ENCODE measurements at places on chromosomes 7 and 10. TPM values are rescaled to one million over a fixed set of nuclear protein-coding genes. Genes with fewer than 3 reads are reported as not detected.

GRCh38 chr7:44636041-44636584 is 29.7 kb downstream of the OGDH start:
- H3K27ac ChIP-seq = no peak overlapping the region
- H3K4me1 ChIP-seq = peaks cover 32% of the 10 kb centered on the region
- H3K27me3 ChIP-seq = no peaks in the 10 kb centered on the region
- H3K36me3 ChIP-seq = peaks cover 6% of the 10 kb centered on the region
- no peak for DNase-seq
- H3K4me3 ChIP-seq = no peak overlapping the region

The ZNF853 gene
- 22.9 TPM for total RNA-seq

GRCh38 chr10:103551619-103552602 is 58.4 kb downstream of the NEURL1 start:
- no peak for DNase-seq
- peaks cover 11% of the 10 kb centered on the region for H3K4me1 ChIP-seq
- no peak overlapping the region for H3K4me3 ChIP-seq
- H3K27me3 ChIP-seq = peaks cover 59% of the 10 kb centered on the region
- H3K36me3 ChIP-seq = no peaks in the 10 kb centered on the region

GRCh38 chr7:22269963-22270362 is 87.0 kb downstream of the RAPGEF5 start:
- no peaks in the 10 kb centered on the region for H3K36me3 ChIP-seq
- H3K27ac ChIP-seq = no peak overlapping the region
- no peak overlapping the region for H3K4me3 ChIP-seq
- H3K27me3 ChIP-seq = no peaks in the 10 kb centered on the region
- DNase-seq = no peak
- peaks cover 33% of the 10 kb centered on the region for H3K4me1 ChIP-seq

The MRLN gene
- total RNA-seq = not detected

DNA sequence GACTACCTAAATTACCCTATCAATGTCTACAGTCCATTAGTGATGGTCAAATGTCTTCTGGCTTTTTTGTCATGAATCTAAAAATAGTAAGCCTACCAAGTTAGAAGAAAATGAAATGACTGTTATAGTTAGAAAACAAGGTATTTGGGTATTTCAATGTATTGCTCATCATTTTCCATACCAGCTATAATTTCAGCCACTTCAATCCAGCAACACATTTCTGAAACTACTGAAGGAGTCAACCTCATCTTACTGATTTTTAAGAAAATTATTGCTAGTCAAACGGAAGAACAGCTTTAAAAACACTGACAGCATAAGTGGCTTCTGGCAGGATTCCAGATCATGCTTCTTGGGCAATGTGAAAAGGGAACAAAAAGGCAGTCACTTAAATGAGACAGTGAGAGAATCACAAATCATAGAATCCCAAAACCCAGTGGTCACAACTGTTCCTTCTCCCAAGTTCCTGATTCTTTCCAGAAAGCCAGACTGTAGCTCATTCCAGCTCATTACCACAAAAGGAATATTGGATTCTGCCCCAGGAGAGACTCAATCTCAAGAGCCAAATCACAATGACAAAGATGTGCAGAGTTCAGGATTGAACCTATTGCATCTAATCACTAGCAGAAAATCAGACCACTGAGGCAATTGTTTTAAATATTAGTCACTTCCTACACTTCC is 61.2 kb upstream of the LRRN3 start:
- H3K27ac ChIP-seq = no peak overlapping the region
- no peaks in the 10 kb centered on the region for H3K27me3 ChIP-seq
- no peak for DNase-seq
- no peak overlapping the region for H3K4me3 ChIP-seq
- no peaks in the 10 kb centered on the region for H3K36me3 ChIP-seq

The TSPAN12 gene
- total RNA-seq = 7.4 TPM

DNA sequence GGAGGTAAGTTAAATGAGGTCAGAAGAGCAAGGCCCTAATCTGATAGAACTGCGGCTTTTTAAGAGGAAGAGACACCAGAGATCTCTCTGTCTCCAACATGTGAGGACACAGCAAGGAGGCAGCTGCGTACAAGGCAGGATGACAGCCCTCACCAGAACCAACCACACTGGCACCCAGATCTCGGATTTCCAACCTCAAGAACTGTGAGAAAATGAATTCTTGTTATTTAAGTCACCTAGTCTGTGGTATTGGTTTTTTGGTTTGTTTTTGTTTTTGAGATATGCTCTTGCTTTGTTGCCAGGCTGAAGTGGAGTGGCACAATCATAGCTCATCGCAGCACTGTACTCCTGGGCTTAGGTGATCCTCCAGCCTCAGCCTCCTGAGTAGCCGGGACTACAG is 127.2 kb downstream of the DLG5 start:
- no peak for DNase-seq
- no peak overlapping the region for H3K27ac ChIP-seq
- no peak overlapping the region for H3K4me3 ChIP-seq
- H3K27me3 ChIP-seq = no peaks in the 10 kb centered on the region
- H3K4me1 ChIP-seq = no peaks in the 10 kb centered on the region
- peaks cover 29% of the 10 kb centered on the region for H3K36me3 ChIP-seq

GRCh38 chr7:151135525-151135845 is 32.0 kb downstream of the GBX1 start:
- no peak for DNase-seq
- H3K36me3 ChIP-seq = peaks cover 31% of the 10 kb centered on the region
- H3K4me1 ChIP-seq = peaks cover 2% of the 10 kb centered on the region
- H3K27ac ChIP-seq = no peak overlapping the region
- H3K4me3 ChIP-seq = no peak overlapping the region

The C10orf62 gene
- not detected for total RNA-seq

DNA sequence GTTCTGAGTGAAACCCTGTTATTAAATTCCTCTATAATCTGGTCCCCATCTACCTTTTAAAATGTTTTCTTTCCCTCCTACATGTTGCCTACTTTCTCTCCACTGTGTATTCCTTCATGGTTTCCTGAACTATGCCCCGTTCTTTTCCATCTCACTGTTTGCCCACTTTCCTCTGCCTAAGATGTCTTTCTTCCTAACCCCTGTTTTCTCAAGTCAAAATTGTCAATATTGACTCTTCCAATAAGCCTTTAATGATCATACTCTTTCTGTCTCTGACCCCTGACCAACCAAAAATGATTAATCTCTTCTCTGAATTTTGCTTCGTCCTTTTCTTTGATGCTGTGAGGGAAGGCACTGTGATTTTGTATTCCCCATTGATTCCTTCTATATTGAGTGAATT is 30.6 kb upstream of the OIT3 start:
- no peaks in the 10 kb centered on the region for H3K27me3 ChIP-seq
- no peak for DNase-seq
- peaks cover 15% of the 10 kb centered on the region for H3K36me3 ChIP-seq

DNA sequence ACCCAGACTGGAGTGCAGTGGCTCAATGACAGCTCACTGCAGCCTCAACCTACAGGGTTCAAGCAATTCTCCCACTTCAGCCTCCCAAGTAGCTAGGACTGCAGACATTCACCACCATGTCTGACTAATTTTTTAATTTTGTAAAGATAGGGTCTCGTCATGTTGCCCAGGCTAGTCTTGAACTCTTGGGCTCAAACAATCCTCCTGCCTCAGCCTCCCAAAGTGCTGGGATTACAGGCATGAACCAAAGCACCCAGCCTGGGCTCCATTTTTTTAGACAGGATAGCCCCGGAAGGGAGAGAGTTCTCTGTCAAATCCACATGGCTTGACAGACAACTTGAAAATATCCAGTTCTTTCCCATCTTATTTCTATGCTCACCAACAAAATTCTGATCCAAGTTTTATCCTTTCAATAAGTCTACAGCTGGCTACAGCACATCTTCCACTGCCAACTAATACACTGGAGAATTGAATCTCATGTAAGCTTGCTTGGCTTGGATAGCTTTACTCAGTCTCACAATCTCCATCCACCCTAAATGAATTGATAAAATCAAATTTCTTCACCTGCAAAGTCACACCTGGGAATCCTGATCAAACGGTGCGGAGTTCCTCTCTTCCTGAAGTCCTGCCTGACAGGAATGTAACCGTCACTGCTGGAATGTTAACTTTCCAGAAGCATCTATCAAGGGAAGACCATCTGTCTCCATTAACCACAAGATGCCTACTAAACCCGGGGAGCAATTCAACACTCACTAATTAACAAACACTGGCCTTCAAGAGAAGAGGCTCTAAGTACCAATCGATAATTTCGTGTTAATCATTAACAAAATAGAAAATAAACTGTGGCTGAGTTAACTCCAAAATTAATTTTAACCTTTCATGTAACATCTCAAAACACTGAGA is 239.7 kb upstream of the MKLN1 start:
- H3K27ac ChIP-seq = no peak overlapping the region
- no peaks in the 10 kb centered on the region for H3K27me3 ChIP-seq
- DNase-seq = no peak
- no peaks in the 10 kb centered on the region for H3K36me3 ChIP-seq
- peaks cover 21% of the 10 kb centered on the region for H3K4me1 ChIP-seq
- H3K4me3 ChIP-seq = no peak overlapping the region

DNA sequence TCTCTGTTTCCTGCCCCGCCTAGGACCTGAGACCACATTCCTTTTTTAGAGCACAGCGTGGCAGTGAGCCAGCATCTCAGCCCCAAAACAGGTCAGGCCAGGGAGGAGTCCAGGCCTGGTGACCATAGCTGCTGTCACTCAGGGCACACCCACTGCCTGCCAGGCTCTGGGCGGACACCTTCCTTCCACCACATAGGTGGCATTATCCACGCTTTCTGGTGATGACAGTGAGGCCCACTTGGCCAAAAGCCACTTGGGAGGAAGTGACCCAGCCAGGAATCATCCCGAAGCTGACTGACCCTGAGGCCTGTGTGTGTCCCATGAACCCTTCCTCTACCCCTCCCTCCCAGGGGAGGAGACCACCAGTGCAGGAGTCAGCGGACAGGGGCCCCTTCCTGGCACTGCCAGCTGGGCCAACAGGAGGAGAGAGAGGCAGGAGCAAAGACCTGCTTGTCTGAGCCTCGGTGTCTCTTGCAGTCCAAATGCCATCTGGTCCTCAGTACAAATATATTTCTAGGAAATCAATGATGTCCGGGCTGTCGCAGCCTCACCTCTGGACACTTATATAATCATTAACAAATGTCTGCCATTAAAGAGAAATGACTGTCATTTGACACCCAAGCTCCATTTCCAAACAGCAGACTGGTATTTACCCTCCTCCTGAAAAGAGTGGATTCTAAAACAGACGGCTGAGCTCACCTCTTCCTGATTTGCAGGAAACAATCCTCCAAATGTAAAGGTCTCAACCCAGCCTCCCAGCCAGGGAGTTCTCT is 63.0 kb downstream of the ABRAXAS2 start:
- H3K4me1 ChIP-seq = peaks cover 10% of the 10 kb centered on the region
- H3K27ac ChIP-seq = peak overlapping the region; percentile 30
- H3K4me3 ChIP-seq = no peak overlapping the region
- peaks cover 2% of the 10 kb centered on the region for H3K27me3 ChIP-seq

- no peaks in the 10 kb centered on the region for H3K36me3 ChIP-seq
- DNase-seq = peak; percentile 65
- H3K4me1 ChIP-seq = peaks cover 73% of the 10 kb centered on the region
- H3K27me3 ChIP-seq = no peaks in the 10 kb centered on the region
- H3K4me3 ChIP-seq = no peak overlapping the region
These were observed 115.9 kb upstream of the EEPD1 start for GRCh38 chr7:36037121-36037662.

DNA sequence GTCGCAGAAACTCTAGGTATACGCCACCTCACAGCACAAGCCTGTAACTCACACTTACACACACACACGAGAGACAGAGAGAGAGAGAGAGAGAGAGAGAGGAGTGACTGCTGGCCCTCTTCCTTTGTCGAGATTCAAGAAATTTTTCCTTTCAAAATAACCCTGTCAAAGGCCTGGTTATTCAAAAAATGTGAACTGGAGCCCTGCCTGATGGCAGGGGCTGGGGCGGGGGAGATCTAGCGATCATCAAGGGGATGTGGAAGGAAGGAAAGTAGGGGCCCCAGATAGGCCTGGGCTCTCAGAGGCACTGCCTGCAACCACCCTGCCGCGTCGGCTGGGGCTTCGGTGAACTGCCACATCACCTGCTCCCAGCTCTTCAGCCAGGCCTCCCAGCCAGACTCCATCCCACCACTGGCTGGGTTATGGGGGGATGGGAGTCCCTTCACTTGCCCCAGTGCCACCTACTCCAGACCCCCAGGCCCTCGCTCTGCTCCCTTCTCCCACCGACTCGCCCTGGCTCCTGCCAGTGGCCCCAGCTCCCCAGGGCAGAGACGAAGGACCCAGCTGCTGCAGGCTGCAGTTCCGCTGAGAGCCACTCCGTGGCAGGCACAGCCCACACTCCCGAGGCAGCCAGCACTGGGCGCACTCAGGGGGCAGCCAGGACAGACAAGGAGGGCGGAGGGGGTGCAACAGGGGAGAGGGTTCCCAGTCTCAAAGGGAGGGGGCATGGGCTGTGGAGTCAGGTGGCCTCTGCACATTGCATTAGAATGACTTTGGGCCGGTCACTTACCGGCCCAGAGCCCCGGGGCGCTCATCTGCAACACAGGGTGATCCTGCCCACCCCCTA is 15.3 kb downstream of the KCNH2 start:
- H3K36me3 ChIP-seq = no peaks in the 10 kb centered on the region
- H3K27me3 ChIP-seq = peaks cover 16% of the 10 kb centered on the region
- H3K4me3 ChIP-seq = no peak overlapping the region
- peaks cover 31% of the 10 kb centered on the region for H3K4me1 ChIP-seq
- no peak for DNase-seq

The ZNF488 gene
- total RNA-seq = 0.99 TPM

The SKIDA1 gene
- total RNA-seq = 9.7 TPM

The MYL10 gene
- total RNA-seq = not detected

DNA sequence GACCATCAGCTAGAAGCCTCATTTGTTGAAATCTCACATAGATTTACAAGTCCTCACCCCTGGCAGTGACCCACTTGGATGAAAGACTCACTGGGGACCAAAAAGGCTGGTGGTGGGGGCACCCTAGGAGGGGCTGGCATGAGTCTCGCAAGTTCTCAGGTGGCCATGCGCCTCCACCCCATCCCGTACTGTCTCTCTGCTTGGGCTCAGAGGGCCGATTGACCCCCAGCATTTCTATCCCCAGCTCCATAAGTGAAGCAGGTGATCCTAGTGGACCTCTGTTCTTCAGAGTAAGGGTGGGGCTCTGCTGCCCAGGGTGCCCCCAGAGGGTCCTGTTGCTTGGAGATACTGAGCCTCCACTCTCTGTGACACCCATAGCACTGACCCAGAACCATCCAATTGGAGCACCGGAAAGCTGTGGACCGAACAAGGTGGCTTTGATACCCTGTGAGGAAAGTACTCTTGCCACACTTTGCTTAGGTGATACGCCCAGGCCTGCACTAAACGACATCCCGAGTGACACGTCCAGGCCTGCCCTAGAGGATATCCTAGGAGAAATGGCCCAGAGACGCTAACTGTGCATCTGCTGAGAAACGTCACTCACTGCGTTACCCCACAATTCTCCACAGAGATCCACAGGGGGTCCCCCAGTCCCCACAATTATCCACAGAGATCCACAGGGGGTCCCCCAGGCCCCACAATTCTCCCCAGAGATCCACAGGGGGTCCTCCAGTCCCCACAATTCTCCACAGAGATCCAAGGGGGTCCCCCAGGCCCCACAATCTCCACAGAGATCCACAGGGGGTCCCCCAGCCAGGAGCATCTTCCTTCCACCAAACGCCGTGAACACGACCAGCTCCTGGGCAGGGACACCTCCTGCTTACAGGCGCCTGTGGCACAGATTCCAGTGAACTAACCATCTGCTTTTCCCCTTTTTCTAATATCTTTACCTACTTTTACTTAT is 262.9 kb downstream of the PTPRN2 start:
- no peak overlapping the region for H3K27ac ChIP-seq
- H3K4me1 ChIP-seq = no peaks in the 10 kb centered on the region
- no peak for DNase-seq

The PYROXD2 gene
- total RNA-seq = 34.4 TPM

The C10orf88 gene
- total RNA-seq = 15.7 TPM

The NRG3 gene
- total RNA-seq = 0.57 TPM

GRCh38 chr7:120615703-120616102 is 242.2 kb downstream of the TSPAN12 start:
- no peak for DNase-seq
- no peaks in the 10 kb centered on the region for H3K36me3 ChIP-seq
- H3K27me3 ChIP-seq = no peaks in the 10 kb centered on the region
- no peak overlapping the region for H3K27ac ChIP-seq
- H3K4me3 ChIP-seq = no peak overlapping the region

Measured in mesothelial cell of epicardium (in vitro differentiated cells).